Hippocampal formation (tissue), 2 donors: ENCODE measurements at places on chromosomes 5 and 9.
A peak's percentile ranks its signal among the peaks of the same experiment; 100 is the strongest.

GRCh38 chr5:150497274-150497988, 10.5 kb upstream of the NDST1 start:
- DNase-seq, result peak; percentile 56

GRCh38 chr5:109421956-109422355, 12.2 kb upstream of the PJA2 start:
- no peak for DNase-seq

DNA sequence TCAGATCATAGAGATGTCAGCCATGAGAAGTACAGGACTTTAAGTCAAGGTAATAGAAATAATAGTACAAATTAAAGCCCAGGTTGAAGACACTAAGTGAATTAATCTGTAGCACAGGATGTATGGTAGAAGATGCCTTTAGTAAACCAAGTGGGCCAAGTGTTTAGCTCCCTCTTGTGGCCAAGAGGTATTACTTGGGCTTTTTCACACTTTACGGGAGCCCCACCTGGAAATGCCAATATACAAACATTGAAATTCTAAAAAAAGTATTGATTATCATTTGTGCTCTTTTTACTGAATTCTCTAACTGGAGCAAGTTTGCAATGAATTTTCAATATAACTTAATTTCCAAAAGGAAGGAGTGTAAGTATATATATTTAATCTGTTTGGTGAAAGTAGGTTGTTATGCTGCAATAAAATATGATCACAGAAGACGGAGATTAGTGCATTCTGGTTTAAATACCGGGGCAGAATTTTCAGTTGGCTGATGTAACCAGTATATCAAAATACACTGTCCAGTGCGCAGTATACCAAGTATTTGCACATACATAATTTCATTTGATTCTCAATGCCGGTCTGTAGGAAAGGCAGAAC, 84.7 kb downstream of the PARP8 start:
- peak; percentile 4 for DNase-seq

- no peak for DNase-seq
Measured at GRCh38 chr5:22577711-22578110, 275.4 kb downstream of the CDH12 start.

DNA sequence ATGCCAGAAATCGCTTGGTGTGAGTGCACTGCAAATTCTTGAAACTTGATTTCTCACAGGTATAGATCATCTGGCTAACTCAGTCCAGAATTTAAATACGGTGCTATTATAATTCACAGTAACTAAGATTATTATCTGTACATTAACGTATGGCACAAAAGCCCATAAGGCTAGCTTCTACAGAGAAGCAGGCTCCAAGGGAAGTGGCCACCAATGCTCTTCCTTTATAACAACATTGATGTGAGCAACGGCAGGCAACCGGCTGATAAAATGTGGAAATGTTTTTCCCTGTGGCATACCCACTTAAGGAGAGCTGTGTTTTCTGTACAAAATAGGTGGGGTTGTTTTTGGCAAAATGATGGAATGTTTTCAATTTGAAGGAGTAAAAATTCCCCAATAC, 35.7 kb downstream of the SEMA4D start:
- no peak for DNase-seq

DNA sequence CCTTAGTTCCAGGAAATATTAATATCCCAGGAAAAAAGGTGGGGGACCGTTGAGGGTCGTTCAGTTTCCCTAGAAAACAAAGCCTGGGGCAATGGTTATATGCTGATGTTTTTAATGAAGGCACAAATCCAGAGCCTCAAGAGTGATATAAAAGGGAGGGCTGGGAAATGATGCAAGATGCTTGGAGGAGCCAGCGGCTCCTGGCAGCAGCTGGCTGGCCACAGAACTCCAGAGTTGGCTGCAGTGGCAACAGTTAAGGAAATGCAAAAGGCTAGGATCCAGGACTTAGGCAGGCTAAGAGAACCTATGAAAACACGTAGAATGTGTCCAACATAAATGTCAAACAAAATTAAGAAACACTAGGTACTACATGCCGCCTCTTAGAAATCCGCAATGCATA, 31.0 kb upstream of the B4GALT1 start:
- DNase-seq, result no peak

DNA sequence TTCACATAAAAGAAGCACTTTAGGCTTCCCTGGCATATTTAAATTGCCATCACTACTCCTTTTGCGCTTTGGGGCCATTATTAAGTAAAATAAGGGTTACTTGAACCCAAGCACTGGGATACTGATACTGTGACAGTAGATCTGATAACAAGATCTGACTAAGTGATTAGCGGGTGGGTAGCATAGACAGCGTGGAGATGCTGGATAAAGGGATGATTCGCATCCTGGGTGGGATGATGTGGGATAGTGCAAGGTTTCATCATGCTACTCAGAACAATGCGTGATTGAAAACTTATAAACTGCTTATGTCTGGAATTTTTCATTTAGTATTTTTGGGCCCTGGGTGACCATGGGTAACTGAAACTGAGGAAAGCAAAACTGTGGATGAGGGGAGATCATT, 75.1 kb downstream of the PTTG1 start:
- no peak for DNase-seq

DNA sequence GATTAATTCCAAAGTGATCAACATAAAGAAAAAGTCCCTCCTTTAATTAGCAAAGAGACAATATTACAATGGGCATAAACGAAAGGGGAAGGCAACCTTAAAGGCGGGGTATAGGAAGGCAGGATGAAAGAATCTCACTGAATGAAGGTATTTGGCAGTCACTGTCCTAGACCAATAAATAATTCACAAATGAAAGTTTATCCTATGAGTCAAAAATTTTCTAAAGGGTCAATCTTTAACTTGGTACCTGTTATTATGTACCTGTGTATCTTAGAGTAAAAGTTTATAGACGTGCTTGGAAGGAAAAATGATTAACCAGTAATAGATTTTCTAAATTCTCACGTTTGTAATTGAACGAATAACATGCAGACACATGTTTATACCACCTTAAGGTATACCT, 945.8 kb upstream of the DMAC1 start:
- no peak for DNase-seq

DNA sequence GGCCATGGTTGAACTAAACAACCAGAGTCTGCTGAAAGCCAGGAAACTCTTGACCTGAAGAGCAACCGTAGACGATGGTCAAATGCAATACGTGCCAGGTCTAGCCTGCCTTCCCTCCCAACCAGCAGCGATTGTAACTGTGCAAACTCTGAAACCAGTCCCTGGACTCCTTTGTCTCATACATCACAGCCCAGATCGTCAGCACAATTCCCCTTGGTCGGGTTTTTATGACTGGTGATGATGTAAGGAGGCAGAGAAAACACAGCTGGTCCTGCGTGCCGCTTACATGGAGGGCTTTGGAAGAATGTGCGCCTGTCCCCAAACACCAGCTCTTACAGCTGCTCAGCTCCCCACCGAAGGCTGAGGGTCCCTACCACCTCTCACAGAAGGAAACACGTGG, 24.6 kb downstream of the SMIM23 start:
- DNase-seq, result no peak

- DNase-seq, result no peak
Measured at GRCh38 chr5:100667161-100667630, 132.0 kb downstream of the FAM174A start.

DNA sequence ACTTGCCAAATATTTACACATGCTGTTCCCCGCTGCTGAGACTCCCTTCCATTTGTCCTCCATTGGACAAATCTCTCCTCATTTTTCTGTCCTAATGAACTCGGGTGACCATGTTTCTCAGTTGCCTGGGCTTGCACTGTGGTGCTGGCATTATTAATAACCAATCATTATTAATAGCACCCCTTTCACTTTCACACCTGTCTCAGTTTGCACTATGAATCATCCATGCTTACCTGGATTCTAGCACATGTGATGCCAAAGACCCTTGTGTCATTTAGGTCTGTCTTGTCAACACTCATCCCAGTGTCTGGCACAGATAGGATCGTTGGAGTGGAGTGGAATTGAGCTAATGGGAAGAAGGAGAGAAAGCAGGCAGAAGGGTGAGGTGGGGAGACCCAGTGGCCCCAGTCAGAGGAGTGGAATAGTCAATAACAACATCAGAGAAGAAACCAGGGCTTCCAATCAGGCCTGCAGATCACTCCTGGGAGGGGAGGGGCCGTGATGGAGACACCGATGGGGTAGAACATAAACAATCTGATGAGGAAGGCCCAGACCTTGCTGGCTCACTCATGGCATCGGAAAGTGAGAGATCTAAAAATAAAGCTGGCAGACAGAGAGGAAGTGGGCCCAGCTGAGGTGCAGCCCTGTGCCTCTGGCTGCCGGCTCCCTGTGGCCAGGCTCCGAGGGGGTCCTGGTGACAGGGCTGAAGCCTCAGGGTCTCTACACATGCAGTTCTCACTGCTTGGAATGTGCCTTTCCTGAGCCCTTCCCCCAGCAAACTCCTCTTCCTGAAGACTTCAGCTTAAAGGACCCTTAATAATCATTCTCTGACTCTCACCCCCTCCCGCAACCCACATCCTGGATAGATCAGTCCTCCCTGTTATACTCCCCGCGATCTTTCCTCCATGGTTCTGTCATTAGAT, 33.5 kb upstream of the CRB2 start:
- DNase-seq, result no peak

DNA sequence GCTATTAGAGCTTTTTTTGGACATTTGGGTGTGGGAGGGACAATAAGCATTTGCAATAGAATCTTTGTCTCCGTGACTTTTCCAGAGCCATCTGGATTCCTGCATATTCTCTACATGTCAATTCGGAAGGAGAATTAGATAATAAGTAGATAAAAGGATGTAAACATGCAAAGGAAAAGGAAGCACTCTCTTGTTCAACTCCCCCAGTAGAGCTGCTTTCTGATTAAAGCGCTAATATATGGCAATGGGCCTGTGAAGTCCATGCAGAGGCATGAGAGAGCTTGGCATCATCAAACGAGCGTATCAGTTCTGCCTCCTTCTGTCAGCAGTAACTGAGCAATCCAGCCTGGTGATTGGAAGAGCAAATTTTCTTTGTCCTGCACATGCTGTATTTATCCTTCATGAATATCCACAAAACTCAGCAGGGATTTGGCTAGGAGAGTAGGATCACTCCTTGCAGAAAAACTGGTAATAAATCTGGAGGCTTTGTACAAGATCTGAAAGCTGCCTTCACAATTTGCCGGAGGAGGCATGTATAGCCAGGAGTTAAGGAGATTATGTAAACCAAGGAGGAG, 1752.9 kb downstream of the MAT2B start:
- DNase-seq, result peak; percentile 1

DNA sequence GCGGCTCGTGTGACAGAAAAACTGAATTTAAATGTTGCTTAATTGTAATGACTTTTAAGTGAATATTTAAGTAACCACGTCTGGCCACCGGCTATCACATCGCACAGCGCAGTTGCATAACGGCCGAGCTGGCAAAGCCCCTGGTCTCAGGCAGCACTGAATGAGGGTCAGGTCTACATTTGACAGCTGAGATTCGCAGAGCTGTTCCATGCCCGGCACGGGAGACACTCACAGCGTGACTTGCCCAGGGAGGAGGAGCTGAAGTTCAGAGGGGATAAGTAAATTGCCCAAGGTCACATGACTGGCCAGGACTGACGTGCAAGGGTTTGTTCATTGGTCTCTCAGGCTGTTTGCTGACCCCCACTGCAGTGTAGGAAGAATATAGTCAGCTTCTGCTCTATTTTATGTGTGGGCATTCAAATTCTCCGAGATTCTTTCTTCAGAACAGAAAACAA, 17.4 kb upstream of the COL5A1 start:
- DNase-seq, result no peak
